ENCODE measurements at places on chromosomes 4 and X. TPM values are rescaled to one million over a fixed set of nuclear protein-coding genes. Genes with fewer than 3 reads are reported as not detected.

DCAF8L2 gene
- not detected for total RNA-seq

CFAP99 gene
- 0.41 TPM for total RNA-seq

GABRG1 gene
- 0.06 TPM for total RNA-seq

NMU gene
- total RNA-seq: 5.1 TPM

SMARCA1 gene
- 61.7 TPM for total RNA-seq

PWWP3B gene
- 6.9 TPM for total RNA-seq

PLP1 gene
- 7.2 TPM for total RNA-seq
